Jurkat, Clone E6-1 (cell line): ENCODE measurements at places on chromosomes 12 and 14.

- DNase-seq: no peak
Measured at GRCh38 chr12:71654200-71654599, 9.4 kb downstream of the ZFC3H1 start.

DNA sequence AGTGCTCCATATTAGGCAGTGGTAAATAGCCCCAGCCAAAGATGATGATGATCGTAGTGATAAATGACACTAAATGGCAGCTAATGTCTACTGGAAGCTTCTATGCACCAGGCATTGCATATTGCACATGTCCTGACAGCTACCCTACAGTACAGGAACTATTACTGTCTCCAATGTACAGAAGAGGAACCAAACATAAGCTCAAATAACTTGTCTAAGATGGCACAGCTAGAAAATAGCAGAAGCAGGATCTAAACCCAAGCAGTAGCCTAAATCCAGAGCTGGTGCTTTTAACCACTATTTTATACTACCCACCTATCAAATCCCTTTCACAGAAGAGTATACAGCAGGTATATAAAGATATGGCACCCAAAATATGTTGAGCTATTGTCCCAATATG, 28.9 kb downstream of the ESR2 start:
- no peak for DNase-seq

- no peak for DNase-seq
Measured at GRCh38 chr12:15863984-15864383, 18.2 kb upstream of the STRAP start.

DNA sequence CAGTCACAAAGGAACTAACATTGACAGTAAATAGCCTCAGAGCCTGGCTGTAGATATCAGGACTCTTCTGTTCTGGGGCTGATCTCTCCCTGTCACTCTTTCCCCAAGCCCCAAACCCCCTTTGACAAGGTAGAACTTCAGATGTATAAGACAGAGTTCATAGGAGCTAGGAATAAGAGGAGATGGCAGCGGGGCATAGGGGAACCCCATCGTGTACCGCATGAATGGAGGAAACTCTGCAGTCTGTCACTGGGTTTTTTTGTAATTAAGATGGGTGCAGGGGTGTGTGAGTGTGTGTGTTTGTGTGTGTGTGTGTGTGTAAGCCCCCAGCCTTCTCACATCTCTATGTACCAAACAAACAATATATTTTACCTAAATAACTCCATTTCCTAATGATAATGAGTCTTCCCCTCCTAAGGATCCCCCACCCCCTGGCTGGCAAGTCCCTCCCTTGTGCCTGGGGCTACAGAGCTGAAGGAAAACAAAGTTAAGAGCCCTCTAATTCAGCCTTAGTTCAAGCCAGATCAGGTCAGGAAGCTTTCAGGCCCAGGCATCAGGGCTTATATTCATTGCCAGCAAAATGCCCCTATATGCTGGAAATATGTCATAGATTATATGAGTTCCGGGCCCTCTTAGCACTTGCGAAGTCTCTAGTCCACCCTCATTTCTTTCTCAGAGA, 9.1 kb upstream of the HOXC4 start:
- DNase-seq: no peak

- DNase-seq: peak; percentile 9
Measured at GRCh38 chr12:83954956-83955601, 957.5 kb downstream of the SLC6A15 start.

GRCh38 chr14:103569408-103569807, 6.6 kb downstream of the COA8 start:
- no peak for DNase-seq

DNA sequence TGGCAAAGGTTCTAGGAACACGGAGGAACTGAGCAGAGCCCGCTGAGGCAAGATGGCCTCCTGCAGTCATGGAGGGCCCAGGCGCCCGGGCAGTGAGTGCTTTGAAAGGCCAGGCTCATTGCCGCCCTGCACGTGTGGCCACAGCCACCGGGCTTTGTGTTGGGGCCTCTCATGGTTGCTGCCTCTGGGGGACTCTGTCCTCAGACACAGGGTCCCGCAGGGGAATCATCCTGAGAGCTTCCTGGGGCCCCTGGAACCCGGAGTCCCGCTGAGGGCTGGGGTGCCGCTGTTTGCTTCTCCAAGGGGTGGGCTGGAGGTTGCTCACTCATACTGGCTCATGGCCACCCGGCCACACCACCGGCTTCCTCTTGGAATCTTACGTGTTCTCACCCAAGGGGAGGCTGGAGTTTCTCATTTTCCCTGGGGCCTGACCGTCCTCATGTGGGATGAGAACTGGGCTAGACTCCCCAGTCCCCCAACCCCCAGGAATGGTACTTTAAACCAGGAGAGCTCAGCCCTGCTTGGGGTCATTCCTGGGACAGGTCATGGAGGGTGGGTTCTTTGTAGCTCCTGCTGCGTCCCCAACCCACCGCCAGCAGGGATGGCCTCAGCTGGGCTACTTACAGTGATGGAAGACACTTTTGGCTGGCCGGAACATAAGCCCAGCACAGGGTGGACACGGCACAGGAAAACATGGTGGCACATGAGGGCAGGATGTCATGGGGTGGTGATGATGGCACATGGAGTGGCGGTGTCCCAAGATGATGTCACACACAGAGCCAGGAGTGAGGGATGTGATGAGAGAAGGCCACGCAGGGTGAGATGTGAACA, 21.1 kb upstream of the LRTM2 start:
- no peak for DNase-seq

DNA sequence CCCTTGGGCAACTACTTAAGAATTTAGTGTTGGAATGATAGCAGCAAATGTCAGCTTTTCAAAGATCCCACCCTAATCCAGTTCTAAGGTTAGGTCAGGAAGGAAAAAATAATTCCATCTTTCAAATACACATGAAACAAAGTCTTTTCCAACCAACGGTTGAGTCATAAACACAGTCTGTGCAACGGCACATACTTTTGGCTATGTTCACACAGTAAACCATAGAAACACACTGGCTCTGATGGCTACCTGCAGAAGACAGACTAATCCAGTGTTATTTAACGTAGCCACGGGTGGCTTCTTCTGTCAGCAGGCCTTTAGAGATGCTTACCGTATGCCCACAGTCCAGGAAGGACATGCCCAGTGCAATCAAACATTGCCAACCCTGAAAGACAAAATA, 35.7 kb downstream of the HIGD1C start:
- no peak for DNase-seq

DNA sequence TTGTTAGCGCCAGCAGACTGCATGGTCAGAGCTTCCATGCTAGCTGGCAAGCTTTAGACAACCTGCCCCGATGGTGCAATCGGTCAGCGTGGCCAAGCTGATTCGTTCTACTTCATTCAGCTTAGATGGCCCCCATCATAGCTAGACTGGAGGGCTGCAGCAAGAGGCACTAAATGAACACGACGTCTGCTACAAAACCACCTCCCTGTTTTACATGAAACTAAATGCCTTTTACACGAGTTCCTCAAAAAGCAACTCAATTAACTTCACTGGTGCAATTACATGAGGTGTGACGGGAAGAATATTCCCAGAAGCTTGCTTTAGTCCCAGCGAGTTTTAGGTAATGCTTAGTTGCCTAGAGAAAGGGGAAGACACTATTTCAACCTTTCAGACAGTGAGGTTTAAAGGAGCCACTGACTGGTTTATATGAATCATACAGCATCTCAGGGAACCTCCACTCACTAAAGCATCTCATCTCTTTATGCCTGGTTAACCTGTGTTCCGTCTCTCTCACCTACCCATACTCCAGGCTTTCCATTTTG, 8.4 kb downstream of the NIN start:
- DNase-seq: no peak
